NCI-H187 (cell line): ENCODE measurements at places on chromosomes 4 and X.

GRCh38 chr4:3135155-3136011 lies 60.9 kb downstream of the HTT start:
- DNase-seq, result no peak

GRCh38 chr4:146023334-146023967 lies 84.8 kb upstream of the ZNF827 start:
- no peak for DNase-seq

GRCh38 chr4:122542411-122543236 lies 78.2 kb downstream of the IL21 start:
- no peak for DNase-seq

GRCh38 chr4:172806841-172807240 lies 361.8 kb upstream of the GALNT7 start:
- no peak for DNase-seq

- no peak for DNase-seq
Measured at GRCh38 chr4:108649863-108650211, 562 bp upstream of the OSTC start.

DNA sequence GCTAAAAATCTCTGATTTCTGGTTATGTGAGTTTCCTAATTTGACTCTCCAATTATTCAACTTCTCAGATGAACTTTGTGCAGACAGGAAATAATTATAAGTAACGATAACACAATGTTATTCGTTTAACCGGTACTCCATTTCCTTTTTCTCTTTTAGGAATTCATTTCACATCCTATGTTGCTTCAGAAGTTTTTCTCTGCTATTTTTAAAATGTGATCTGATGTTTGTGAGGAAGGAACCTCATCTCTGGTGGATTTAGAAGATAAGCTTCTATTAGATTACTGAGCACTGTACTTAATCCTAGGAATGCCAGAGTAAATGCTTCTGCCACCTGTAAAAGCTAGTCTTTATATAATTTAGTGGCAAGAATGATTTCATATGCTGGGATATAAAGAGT lies 116.0 kb upstream of the ETNPPL start:
- DNase-seq, result no peak

DNA sequence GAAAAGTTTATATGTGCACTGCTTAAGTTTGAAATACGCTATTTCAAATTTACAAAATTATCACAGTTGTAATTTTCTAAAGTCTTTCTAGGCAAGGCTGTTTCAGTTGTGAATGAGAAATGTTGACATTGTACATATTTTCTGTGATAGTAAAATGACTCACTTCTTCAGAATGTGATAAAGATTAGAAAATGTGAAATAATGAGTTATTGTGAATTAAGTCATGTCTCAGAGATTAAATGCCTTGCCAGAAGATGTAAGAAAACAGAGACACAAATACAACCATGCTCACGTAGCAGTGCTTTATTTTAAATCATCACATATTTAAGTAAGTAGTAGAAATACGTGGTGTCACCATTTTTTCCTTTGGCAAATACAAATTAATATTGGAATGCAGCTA lies 768 bp downstream of the CLCN4 start:
- DNase-seq, result no peak

DNA sequence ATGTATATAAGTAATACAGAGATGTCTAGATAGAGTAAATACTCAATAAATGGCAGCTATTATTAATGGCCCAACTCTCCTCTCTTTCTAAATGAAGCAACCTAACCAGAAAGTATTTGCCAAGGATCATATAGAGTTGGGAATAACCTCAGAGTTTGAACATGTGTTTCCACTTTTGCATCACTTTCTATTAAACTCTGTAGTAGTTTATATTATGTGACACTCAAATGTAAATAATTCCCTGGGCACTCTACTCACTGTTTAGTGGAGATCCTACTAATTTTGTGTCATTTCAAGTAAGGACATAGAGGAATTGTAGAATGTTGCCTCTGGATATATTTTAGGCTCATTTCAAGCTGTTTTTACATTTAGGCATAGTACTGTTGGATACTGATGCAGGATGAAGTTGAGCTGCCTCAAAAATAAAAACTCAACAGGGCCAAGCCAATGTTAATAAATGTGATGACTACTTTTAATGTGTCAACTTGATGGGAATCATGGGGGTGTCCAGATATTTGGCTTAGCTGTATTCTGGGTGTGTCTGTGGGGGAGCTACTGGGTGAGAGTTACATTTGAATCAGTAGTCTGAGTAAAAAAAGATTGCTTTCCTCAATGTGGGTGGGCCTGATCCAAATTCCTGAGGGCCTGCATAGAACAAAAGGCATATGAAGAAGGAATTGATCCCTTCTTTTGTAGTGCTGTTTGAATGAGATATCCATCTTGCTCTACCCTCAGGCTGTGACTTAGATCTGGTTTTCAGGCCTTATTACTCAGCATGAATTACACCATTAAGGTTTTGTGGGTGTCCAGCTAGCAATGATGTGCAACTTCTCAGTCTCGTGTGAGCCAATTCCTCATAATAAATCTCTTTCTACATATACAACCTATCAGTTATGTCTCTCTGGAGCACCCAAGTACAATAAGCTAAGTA lies 1368.2 kb downstream of the STIM2 start:
- no peak for DNase-seq

- no peak for DNase-seq
Measured at GRCh38 chr4:101931619-101932018, 141.1 kb downstream of the BANK1 start.

GRCh38 chr4:77911091-77911490 lies 48.5 kb downstream of the MRPL1 start:
- no peak for DNase-seq

GRCh38 chr4:102500696-102501446 lies at the start of gene NFKB1:
Gene NFKB1 (plus strand): TSS chr4:102501359. CDS start chr4:102525519, 24,160 bp downstream.
- DNase-seq, result peak; percentile 64

DNA sequence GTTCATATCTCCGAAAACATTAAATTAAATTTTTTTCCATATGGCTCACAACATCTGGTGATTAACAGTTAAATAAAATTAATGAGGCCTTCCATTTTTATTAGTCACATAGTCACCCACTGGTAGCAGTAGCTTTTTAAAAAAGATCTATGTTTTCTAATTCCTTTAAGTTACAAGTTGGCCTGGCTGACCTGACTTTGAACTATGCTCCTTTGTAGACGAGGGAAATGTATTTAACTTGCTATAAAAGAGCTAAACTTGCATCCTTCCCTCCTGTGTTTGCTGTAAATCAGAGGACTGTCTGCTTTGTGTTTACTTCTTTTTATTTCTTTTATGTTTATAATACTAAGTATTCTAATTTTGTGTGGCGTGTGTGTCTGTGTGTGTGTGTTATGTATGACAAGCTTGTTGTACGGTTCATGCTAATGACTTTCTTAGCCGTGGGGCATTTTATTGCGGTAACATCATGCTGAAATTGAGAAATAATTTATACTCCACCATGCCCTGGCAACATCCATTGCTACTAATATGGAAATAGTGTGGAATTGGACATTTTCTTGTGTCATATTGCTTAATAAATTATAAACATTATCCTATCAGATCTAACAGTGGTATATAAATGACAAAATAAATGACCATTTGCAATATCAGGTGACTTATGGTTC lies 241.7 kb downstream of the SNCA start:
- no peak for DNase-seq

- no peak for DNase-seq
Measured at GRCh38 chr4:78336093-78336943, 215.3 kb upstream of the ANXA3 start.

DNA sequence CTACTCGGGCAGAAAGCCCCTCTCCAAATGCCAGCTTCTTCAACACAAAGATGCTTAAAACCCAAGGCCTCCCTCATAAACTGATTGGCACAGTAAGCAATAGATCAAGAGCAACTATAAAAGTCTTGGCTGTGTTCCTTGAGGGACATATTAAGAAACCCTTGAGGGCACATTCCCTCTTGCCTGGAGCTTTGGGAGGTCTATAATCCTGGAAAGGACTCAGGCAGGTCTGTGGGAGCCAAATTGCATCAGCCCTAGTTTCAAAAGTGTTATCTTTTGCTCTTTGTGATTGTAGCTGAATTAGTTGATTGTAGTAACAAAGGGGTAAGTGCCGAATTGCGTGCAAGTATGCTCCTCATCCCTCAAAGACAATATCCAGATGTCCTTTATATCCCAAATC lies 18.6 kb upstream of the SETD7 start:
- DNase-seq, result no peak

DNA sequence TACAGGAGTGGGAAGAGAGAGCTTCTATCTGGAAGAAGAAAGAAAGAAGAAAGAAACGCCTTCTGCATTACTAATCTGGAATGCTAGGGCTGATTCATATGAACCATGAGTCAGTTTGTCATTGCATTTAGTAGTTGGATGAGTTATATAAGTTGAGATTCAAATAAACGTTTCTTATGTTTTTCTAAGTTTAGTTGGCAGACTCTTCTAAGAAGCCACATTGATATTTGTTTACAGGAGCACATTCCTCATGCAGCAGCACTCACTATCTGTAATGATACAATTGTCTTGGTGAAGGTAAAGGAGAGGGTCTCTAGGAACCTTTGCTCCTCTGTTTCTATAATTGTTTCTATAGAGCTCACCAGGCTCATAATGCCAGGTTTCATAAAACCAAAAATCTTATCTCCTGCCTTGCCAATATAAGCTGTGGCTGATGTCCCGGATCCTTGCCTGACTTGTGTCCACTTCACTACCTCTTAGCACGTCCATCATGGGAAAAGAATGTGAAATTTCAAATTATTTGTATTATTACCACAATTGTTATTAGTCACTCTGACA lies 39.5 kb downstream of the HOPX start:
- no peak for DNase-seq

DNA sequence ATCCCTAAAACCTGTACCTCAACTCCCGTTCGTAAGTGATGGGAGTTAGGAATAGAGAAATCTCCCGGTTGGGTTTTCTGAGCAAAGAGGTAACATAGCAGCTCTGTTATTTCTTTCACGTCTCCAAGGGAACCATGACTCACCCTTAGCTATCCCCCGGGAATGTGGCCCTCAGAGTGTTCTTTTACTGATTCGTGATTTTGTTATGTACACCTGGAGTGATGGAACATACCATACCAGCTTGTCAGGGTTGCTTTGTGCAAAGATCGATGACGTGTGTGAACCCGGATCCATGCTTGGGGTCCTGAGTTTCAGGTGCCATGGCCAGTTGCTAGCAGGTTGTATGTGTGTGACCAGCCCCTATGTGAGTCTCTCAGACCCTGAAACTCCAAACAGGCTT lies 52.6 kb downstream of the HPRT1 start:
- DNase-seq, result no peak

DNA sequence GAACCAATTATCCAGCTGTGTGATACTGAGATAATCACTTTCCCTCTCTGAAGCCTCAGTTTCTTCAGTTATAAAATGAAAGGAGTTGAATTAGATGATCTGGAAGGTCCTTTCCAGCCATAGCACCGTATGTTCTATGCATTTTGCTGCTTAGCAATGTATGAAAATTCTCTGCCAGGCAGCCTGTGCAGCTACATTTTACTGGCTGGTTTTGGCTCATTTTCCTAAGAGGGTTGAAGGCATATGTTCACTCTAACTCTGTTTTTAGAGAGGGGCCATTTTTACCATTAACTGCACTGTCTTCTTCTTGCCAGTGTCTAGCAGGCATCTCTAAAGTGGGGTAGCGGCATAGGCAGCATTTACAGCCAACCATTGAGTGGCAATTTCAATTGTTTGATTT lies 26.1 kb downstream of the TRPC5 start:
- DNase-seq, result no peak

DNA sequence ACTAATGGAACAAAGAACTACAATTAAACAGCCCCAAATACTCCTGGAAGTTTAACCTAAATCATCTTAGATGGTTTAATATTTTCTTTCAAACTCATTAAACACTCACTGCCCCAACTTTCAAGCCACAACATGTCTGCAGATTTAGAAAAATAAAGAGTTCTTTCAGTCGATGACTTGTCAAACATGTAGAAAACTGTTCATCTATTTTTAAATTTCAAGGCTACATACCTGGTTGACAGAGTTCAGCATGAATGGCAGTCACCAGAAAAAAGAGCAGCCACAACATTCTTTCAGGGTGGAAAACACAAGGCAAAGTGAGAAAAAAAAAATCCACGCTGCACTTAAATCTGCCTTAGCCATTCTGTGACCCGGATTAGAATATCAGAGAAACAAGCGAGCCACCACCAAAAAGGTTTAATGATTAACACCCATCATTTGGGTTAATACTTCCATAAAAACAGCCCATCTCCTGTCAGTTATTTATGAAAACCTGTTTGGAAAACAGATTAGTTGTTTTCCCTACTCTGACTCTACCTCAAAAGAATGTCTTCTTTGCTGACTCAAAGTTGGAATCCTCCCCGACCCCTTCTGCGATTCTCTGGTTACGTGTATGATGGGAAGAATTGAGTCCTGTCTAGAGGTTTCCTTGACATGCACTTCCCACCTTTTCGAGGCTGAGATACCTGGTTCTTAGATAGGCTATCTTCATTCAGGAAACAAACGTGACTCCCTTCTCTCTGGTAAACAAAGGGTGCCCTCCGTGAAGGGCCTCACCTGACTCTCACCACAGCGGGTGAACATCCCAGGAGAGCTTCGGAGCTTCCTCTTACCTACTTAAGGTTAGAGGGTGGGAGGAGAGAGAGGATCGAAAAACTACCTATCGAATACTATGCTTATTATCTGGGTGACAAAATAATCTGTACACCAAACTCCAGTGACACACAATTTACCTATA lies at the start of gene CLTRN:
Gene CLTRN, minus strand, starts transcription at position 319 of the 958 bp plus-strand sequence. Its CDS starts 30 bp downstream, at position 289.
- no peak for DNase-seq

DNA sequence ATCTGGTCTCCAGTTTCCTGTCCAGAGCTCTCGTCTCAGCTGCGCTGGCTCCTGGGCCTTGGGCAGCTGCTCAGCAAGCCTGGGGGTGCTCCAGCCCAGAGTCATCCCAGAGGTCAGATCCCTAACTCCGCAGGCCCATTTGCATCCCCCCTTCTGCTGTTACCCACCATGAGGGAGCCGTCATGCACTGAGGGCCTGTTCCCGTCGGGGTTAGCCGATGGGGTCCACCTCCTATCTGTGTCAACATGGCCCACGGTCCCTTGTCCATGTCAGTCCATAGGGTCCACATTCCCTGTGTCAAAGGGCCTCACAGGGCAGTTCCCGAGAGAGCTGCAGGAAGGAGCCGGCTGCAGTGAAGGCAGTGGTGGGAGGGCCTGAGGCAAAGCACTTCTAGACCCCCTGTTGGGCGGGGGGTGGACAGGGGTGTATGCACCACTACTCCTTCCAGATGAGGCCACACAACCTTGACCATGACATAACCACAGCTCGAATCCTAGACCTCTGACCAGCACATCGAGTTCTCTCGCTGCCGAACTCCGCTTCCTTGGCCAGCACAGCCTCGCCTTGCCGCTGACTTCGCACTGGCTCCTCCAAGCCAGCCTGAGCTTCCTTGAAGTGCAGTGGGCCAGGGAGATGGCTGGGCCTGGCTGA lies 24.9 kb downstream of the WDR1 start:
- no peak for DNase-seq
